ENCODE measurements at places on chromosomes 16 and 17.

- no peak for DNase-seq
Measured at GRCh38 chr16:26374279-26374925, 682.6 kb downstream of the HS3ST4 start.

DNA sequence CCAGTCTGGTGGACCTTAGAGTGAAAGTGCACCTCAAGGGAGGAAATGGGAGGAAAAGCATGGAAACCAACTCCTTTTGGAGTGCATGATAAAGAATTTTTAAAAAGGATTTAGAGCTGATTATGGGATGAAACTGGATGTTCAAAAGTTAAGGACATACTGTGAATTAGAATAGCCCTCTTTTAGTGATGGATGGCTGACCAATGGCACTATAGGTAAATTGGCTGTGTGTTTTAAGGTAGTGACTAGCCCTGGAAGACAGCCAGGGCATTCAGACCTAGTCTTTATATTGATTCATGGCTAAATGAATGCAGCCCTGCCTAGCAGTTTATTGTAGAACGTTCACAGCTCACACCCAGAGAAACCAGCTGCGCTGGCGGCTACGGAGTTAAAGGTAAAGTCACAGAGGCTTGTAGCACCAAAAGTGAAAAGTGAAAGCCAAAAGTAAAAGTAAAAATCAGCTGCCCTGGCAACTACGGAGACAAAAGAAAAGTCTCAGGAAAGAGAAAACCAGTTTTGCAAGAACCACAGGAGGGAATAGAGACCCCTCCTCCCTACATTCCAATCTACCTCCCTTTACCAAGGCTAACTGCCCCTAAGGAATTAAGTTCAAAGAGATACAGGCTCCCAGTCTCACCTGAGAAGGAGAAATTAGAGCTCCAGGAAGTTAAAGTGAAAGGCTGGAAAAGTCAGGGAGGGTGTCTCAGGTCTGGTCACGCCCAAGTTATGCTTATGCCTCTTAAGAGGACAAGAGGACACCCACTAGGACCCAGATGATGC, 21.8 kb downstream of the ACSM1 start:
- no peak for DNase-seq

GRCh38 chr17:1490643-1491442, 1.6 kb downstream of the MYO1C start:
- DNase-seq: no peak

GRCh38 chr16:2022723-2023091, 3.1 kb downstream of the NPW start:
- no peak for DNase-seq

GRCh38 chr17:72439893-72440502, 319.2 kb downstream of the SOX9 start:
- no peak for DNase-seq

GRCh38 chr16:24977678-24978075, 37.5 kb downstream of the ARHGAP17 start:
- DNase-seq: no peak

DNA sequence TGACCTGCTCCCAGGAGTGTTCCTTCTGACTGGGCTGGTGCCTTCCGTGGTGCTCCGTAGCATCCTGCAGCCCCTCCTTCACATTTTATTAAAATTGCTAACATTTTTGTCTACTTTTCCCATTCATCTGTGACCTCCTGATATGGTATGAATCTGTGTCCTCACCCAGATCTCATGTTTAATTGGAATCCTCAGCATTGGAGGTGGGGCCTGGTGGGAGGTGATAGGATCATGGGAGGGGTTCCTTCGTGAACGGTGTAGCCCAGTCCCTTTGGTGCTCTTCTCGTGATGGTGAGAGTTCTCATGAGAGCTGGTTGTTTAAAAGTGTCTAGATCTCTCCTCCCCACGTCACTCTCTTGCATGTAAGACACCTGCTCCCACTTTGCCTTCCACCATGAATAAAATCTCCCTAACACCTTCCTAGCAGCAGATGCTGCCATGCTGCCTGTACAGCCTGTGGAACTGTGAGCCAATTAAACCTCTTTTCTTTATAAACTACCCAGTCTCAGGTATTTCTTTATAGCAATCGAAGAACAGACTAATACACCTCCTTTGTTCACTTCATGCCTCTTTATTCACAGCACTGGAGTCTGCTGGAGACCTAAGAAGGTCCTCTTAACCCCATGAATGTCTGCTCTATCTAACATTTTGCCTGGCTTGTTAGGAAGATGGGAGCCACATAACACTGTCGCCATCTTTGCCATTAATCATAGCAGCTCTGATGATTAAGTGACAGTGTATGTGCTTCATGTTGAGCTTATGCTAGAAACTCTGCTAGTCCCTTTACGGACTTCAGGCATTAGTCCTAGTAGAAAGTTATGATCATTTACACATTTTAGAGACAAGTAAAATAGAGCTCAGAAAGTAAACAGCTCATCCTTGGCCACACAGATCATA, 377.7 kb upstream of the MAF start:
- no peak for DNase-seq

DNA sequence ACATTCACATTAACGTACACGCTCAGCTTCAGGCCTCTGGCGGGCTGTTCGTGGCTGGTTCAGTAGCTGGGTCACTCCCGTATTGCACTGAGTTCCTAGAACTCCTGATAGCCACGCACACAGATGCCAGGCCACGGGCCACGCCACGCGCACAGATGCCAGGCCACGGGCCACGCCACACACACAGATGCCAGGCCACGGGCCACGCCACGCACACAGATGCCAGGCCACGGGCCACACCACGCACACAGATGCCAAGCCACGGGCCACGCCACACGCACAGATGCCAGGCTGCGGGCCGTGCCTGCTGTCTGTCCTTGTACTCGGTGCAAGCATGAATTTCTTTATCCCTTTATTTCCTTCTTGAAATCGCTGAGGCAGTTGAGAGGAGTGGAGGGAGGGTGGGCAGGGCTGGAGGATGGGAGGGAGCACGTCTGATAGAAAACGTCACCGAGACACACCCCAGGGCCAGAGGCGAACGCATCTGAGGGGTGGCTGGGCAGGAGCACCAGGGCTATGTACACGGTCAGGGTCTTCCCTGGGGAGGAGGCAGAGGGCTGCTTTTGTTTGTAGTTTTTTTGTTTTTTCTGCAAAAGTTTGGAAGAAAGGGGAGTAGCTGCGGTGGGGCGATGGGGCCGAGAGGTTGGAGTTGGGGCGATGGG, 8.6 kb upstream of the PABPN1L start:
- DNase-seq: no peak

GRCh38 chr17:171871-172270, 9.6 kb downstream of the DOC2B start:
- no peak for DNase-seq

- no peak for DNase-seq
Measured at GRCh38 chr16:15856901-15857698, at the start of gene MYH11. Gene MYH11, minus strand, starts transcription at chr16:15857028. Its CDS starts 18,776 bp downstream, at chr16:15838252.

DNA sequence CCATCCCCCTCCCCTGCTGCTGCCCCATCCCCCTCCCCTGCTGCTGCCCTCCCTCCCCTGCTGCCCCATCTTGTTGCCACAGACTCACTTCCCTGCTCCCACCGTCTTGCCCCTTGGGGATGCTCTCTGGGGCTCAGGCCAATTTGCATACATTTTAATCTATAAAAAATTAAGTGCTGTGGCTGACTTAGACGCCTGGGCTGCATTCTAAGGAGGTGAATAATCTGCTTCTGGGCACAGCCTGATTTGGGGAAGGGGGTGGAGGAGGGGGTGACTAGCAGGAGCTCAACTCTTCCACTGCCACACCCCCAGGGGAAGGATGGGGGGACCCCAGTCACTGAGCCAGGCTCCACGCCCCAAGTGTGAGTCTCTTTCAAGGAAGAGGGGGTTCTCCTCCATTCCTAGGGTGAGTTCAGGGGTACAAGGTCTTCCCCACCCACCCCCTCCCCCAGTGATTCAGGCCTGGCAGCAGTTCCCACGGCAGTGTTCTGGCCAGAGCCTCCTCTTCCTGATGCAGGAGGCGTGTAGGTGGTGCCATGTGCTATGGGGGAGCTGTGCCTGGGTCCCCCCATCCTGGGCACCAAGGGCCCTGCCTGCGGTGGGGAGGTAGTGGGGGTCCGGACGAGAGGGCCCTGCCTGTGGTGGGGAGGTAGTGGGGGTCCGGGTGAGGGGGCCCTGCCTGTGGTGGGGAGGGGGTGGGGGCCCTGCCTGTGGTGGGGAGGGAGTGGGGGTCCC, 5.0 kb downstream of the DPH1 start:
- DNase-seq: no peak

DNA sequence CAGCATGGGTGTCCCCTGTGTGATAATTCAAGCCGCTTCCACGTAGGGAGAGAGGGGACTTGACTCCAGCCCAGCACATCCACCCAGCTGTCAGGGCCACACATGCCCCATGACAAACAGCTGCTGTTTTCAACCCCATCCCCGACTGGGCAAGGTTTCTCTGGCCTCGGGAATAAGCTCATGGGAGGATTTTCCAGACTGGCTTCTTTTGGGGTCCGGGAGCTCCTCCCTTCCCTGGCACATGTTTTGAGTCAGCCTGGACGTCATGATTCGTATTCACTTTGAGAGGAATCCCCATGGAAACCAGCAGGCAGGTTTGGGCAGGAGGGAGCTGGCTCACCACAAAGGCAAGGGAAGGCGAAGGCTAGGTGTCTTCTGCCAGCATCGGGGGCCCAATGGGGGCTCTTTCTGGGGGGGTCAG, 156.4 kb downstream of the CMIP start:
- DNase-seq: no peak

DNA sequence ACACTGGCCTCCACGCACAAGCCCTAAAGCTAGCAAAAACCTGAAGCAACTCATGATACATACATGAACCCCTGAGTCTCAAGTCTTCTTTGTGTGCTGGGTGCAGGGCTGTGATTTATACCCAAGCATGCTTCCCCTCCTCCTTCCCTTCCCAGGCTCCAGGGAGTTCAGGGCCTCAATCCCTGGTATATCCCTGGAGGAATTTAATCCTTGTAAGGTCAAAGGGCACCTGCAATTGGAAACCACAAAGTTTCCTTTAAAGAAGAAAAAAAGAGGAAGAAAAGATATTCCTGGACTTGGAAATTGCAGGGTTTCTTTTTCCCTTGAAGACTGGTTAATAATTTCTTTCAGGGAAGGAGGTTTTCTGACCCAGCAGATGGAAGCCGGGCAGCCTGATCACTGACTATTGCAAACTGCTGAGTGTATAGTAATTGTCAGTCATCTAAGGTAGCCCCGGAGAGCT, 182.3 kb downstream of the AATF start:
- no peak for DNase-seq

DNA sequence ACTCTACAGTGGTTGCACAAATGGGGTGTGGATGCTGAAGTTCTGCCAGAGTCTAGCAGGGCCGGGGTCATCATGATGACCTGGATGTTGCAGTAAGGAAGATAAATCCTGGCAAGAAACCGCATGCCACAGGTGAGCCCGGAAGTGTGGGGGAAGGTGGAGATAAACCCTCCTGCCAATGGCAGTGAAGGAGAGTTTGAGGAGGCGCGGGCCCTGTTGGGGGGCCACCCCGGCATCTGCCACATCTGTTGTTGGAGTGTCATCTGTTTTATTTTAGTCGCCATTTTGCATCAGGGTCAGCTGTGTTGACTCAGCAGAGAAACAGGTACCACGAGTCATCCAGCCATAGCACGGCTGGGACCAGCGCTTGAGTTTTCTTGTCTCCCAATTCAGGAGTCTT, 173.8 kb upstream of the CHMP6 start:
- no peak for DNase-seq

GRCh38 chr17:3513305-3514035, 37.7 kb downstream of the ASPA start:
- no peak for DNase-seq

DNA sequence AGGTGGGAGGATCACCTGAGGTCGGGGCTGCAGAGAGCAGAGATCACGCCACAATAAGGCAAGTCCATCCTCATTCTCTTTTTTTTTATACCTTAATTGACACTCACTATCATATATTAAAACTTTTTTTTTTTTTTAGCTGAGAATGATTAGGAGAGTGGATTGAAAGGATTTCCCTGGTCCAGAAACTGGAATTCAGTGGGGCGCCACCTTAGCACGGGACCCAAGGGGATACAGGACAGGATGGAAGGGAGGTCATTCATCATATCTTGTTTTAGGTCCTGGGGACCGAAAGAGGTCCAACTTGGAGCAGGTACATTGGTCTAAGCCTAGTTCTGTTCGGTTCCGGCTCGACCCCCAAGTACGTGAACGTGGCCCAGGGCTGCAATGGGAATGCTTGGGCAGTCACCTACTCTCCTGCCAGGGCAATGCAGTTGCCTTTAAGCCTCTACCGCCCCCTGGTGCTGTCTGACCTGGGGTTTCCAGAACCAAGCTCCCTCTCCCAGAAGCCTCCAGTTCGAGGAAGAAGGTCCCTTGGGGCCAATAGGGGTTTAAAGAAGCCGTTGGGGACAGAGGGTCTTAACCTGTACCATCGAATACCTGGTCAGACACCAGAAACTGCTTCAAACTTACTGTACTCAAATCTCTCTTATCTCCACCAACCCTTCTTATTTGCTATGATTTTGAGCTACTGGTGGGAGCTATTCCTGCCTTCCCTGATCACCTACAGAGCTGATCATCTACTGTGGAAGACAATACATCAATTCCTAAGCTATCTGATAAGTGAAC, 19.9 kb upstream of the GPATCH8 start:
- no peak for DNase-seq

GRCh38 chr16:10805334-10805733, 13.3 kb downstream of the TVP23A start:
- no peak for DNase-seq

GRCh38 chr17:17963066-17963465, 9.1 kb downstream of the TOM1L2 start:
- DNase-seq: no peak
